Urothelium cell line (cell line): ENCODE measurements at places on chromosomes 12 and 14.

GRCh38 chr12:132561427-132562156 lies 48.8 kb downstream of the LRCOL1 start:
- peak; percentile 59 for DNase-seq

DNA sequence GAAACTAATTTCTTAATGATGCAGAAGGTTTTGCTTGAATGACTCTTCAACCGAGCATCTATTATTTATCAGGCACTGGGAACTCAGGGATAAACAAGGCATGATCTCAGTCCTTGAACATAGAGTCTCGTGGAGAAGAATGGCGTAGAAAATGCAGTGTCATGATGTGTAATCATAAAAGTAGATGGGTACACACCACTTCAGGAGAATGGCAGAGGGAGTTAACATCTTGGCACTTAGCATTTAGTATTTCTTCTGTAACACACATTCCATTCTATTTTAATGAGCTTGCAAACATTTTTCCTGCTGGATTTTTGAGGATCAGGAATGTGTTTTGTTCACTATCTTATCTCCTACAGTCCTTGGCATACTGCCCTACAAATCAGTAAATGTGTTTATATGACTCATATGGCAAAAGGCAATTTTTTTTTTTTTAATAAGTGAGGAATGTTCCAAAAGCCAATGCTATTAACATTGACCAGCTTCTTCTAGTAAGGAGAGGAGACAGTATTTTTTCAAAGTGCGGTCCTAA lies 3.8 kb downstream of the TXNRD1 start:
- peak; percentile 59 for DNase-seq

GRCh38 chr12:92821142-92821541 lies 108.0 kb downstream of the EEA1 start:
- no peak for DNase-seq

- DNase-seq = no peak
Measured at GRCh38 chr12:29053567-29053966, 95.5 kb upstream of the FAR2 start.

GRCh38 chr12:85711735-85712390 lies 124.3 kb downstream of the RASSF9 start:
- no peak for DNase-seq

DNA sequence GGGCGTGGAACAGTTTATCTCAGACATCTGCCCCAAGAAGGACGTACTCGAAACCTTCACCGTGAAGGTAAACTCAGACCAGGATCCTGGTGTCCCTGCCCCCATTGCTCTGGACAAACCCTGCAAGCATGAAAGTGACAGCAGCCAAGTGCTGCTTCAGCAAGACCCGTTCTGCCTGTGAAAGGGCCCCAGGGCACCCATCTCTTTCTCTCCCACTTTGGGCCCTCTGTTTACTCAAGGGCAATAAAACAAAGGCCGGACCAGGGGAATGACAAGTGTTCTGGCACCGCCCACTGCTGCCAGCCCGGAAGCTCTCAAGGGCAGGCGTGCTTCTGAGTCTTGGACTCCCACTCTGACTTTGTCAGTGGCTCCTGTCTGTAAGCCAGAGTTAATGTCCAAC lies 35.3 kb downstream of the CD9 start:
- DNase-seq = no peak

GRCh38 chr12:41365653-41366171 lies 177.6 kb downstream of the PDZRN4 start:
- DNase-seq = no peak

GRCh38 chr12:94557746-94558295 lies 92.5 kb downstream of the TMCC3 start:
- DNase-seq = no peak

DNA sequence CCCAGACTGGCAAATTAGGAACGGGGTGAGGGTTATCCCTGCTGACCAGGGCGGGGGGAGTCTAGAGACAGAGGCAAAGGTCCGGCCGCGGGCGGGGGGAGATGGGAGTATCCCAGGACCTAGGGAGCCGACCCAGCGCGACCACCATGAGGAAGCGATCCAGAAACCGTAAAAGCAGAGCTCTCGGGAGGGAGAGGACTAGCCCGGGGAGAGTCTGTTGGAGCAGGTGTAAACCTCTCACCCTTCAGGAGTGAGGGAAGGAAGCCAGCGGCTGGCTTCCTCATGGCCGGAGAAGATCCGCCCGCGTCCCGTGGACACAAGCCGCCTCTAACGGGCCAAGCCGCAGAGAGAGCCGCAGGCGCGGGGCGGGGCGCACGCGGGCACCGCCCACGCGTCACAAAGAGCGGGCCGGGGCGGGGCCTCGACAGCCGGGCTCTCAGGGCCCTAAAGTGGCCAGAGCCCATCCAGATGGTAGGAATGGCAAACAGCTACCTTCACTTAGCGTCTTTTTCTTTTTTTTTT lies at the start of gene ACRBP:
Gene ACRBP (minus strand): TSS at position 350 of the 522 bp plus-strand sequence. CDS start 66 bp downstream, at position 284.
- no peak for DNase-seq

- no peak for DNase-seq
Measured at GRCh38 chr12:105858981-105859710, 279.6 kb downstream of the NUAK1 start.

DNA sequence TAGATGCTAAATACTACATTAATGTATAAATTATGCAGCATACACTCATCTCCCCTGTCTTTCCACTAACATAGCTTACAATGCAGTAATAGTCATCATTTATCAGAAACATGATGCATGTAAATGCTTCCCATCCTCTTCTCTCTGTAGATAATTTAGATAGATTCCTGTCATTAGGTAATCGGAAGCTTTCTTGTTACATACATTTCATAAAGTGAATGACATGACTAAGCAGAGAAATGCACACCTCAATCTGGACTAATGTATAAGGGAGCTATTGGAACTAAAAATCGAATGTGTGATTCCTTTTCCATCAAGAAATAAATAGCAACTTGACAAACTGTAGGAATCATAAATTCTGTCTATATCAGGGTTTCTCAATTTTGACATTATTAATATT lies 273.4 kb downstream of the RASSF9 start:
- DNase-seq = no peak

GRCh38 chr12:27434673-27435565 lies 11.6 kb upstream of the SMCO2 start:
- peak; percentile 57 for DNase-seq

- no peak for DNase-seq
Measured at GRCh38 chr14:68879841-68880575, 87.1 kb upstream of the ZFP36L1 start.

GRCh38 chr14:57575482-57575881 lies 81.8 kb upstream of the CCDC198 start:
- DNase-seq = peak; percentile 18

DNA sequence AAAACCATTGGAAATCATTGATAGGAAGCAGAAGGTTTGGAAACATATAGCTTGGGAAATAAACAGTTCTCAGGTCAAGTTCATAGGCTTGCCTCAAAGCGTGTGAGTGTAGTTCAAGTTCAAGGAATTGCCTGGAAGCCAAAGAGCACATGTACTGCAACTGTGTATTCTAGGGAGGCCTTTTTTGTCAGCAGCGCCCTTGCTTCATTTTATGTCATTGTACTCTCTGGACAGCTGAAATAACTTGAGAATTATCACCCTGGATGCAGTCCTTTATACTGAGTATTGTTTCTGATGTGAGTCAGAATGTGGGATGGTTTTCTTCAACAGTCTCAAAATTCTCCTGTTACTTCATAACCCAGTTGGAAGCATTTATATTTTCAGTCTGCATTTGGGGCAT lies 16.0 kb upstream of the EVL start:
- no peak for DNase-seq

DNA sequence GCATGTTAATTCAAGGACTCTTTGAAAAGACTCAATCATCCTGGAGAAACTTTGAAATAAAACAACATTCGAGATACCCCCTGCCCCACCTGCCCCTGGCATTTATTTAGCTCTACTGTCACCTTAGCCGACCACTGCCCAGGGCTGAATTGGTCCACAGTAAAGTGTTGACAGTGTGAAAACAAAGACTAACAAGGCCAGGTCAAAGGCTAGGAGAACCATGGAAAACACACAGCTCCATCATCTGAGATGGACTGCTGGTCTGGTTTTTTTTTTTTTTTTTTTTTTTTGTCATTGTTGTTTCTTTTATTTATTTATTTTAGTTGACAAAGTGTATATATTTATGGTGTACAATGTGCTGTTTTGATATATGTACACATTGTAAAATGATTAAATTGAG lies 25.7 kb downstream of the GSTZ1 start:
- no peak for DNase-seq

DNA sequence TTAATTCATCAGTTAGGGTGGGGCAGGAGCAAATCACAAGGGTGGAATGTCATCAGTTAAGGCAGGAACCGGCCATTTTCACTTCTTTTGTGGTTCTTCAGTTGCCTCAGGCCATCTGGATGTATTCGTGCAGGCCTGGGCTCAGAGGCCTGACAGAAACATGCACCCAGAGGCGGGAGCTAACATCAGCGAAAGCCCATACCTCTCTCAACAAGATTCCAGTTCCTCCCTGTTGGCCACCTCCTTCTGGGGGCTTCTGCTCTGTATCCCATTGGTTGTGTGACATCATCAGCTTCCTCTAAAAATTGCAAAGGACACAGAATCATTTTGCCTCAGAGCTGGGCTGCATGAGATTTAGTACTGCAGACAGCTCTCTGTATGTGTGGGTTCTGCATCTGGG lies 134.3 kb downstream of the ZNF664 start:
- no peak for DNase-seq

DNA sequence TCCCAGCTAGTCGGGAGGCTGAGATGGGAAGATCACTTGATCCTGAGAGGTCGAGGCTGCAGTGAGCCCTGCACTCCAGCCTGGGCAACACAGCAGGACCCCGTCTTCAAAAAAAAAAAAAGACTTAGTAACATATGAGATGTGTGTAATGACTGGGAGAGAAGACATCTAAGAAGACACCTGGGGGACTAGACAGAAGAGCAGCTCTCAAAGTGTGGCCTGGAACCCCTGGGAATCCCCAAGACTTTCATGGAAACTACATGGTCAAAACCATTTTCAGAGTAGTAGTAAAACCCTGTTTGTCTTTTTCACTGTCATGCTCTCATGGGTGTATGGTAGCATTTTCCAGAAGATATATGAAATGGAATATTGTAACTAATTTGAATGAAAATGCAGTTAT lies 45.3 kb downstream of the R3HDM2 start:
- no peak for DNase-seq

DNA sequence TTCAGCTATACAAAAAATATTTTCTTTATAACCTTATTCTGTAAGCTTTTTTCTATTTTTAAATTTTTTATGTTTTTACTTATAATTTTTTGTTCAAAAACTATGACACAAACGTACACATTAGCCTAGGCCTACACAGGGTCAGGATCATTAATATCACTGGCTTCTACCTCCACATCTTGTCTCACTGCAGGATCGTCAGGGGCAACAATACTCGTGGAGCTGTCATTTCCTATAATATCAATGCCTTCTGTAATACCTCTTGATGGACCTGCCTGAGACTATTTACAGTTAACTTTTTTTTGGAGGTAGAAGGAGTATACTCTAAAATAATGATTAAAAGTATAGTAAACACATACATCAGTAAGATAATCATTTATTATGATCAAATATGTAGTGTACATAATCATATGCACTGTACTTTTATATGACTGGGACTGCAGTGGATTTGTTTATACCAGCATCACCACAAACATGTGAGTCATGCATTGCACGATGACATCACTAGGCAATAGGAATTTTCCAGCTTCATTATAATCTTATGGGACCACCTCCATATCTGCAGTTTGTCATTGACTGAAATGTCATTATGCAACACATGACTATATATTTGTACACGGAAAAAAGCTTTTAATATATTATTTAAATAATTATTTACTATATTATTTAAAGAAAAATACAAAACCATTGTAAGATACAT lies 18.5 kb upstream of the PMCH start:
- DNase-seq = no peak

DNA sequence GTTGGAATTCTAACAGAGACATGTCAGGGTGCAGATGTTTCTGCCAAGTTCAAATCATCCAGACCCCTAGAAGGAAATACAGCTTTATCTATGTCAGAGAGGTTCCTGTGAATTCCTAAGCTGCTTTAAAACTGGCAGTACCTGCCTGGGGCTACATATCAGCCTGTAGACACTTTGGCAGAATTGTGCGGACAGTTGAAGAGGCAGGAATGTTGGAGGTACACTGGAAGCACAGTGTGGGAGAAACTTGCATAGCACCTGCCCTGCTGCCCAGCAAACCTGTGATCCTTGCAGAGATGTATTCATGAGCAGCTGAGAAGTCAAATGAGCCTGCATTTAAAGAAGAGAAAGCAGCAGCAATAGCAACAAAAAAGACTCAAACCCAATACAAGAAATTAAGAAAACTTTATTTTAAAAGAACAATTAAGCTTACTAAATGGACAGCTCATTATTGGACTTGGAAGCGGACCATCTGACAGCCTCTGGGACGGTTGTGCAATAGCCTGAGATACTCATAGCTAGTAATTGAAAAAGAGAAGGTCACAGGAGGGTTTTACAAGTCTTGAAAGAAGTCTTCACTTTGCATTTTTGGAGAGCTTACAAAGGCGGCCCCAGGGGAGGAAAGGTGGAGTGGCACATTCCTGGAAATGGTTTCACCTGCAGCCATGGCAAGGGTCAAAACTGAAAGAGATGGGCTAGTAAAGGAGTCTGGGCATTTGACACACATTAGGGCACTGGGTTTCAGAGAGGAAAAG lies 280.9 kb upstream of the FLRT2 start:
- no peak for DNase-seq

DNA sequence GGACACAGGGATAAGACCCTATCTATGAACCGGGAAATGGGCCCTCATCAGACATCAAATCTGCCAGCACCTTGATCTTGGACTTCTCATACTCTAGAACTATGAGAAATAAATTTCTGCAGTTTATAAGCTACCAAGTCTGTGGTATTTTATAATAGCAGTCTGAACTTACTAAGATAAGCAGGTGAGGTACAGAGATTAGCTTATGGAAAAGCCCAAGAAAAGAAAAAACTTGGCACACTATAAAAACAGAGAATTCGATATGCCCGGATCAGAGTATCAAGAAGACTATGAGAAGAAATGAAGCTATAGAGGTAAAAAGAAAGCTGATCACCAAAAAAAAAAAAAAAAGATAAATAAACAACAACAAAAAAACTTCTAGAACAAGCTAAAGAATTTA lies 52.6 kb downstream of the EEA1 start:
- no peak for DNase-seq

DNA sequence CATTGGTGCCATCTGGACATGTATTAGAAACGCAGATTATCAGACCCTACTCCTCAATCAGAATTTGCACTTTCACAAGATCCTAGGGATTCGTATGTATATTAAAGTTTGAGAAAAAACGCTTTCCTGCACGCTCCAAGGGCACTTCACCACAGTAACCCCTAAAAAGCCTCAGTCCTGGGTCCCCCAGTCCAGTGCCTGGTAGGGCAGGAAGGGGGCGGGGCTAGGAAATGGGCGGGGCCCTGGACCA lies 369 bp downstream of the DEPDC4 start:
- no peak for DNase-seq
